Stimulated activated CD4-positive, alpha-beta T cell treated with anti-CD3 and anti-CD28 coated beads, Interleukin-1b, Interleukin-23, amount 100 ng/mL, for 1 hour (primary cell): ENCODE measurements at places on chromosomes 1 and 21.

DNA sequence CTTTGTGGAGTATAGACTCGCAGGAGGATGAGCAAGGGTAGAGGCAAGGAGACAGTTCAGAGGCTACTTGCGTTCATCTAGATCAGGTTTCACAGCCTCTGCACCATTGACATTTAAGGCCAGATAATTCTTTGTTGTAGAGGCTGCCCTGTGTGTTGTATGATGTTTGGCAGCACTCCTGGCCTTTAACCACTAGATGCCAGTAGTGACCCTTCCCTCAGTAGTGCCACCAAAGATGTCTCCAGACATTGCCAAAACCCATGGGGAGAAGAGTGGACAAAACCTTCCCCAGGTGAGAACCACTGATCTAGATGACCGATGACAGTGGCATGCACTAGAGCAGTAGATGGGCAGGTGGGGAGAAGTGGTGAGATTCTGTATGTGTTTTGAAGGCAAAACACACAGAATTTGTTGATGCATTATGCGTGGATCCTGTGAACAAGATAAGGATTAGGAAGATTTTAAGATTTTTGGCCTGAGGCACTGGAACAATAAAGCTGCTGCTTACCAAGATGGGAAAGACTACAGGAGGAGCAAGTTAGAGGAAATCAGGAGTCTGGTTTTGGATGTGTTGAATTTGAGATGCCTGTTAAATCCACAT is 9.9 kb upstream of the COG2 start:
- DNase-seq, result no peak

- no peak for DNase-seq
Measured at GRCh38 chr1:78073441-78073840, 27.7 kb downstream of the GIPC2 start.

DNA sequence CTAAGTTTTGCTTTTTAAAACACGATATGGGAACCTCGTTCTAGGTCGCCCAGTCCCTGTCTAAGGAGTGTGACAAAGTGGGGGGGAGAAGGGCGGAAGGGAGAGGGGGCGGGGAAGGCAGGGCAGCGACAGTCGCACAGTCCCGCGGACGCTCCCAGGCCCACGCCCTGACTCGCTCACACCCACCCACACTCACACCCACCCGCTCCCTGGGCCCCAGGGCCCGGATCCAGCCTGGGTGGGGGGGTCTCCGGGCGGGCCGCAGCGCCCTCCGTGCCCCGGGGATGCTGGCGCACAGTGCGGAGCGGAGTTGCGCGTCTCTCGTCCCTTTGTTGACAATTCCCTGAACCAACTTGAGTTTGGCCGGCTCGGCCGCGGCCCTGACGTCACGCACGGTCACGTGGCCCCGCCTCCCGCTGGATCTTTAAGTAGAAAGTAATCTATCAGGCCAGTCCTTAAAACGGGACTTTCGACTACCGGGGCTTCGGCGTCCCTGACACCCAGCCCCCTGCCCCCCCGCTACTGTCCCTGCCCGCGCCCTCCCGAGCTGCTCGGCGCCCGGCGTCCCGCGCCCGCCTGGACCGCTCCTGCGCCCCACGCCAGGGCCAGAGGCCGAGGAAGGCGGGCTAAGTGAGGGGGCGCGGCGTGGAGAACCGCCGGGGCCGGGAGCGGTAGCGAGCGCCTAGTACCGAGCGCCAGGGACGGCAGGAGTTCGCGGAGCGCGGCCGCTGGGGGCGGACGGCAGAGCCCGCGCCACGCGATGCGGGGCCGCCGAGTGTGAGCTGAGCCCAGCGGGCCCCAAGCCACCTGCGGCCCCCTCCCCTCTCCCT is at the start of gene FOXD3:
Gene FOXD3 (plus strand): TSS at position 454 of the 830 bp plus-strand sequence. CDS start 492 bp downstream, outside the sequence.
- DNase-seq, result no peak

GRCh38 chr1:164625004-164625617 is 66.1 kb downstream of the PBX1 start:
- no peak for DNase-seq

DNA sequence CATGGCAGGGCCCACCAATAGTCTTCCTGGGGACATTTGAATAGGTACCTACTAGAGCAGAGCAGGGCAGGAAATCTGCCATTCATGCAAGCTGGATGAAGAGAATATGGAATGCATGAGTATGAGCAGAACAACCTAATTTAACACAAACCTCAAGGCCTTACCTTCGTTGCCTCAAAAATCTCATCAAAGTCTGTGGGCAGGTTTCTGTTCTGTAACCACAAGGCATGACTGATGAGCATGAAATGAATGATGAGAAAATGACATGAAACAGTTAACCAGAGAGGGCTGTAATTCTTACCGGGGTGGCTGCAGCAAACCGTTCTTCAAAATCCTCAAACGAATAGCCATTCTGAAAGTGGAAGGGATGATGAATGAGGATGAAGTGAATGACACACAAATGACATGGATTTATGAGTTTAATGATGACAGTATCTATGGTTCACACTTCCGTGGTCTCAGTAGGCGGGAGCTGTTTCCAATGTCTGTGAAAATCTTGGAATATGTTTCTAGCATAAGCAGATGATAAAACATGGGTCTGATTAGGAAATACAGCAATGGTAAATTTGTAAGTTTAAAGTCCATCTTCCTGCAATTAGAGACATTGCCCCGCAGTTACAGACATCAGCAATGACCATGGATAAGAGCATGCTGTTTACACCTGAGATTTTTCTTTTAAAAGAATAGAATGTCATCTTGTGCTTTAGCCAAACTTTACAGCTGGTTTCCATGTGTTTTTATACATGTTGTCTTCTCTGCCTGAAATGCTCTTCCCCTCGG is 67.6 kb upstream of the C8B start:
- DNase-seq, result no peak

- no peak for DNase-seq
Measured at GRCh38 chr1:12232221-12232620, 2.4 kb downstream of the VPS13D start.

DNA sequence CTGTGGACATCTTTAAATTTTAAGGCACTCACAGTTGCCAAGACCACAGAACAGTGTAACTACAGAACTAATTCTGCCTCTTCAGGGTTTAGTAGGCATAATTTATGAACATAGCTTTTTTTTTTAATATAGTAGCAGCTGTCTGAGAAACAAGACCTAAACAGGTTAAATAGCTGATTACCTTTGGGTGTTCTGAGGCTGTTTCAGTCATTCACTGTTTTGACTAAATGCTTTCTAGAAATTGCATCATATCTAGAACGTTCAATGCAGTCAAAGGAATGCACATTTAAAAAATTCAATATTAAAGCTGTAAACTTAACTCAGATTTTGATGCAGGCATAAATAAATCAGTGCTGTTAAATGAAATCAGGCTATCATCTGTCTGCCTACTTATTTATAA is 101.6 kb downstream of the BRINP3 start:
- no peak for DNase-seq
